ENCODE measurements at places on chromosomes 7 and 10.

DNA sequence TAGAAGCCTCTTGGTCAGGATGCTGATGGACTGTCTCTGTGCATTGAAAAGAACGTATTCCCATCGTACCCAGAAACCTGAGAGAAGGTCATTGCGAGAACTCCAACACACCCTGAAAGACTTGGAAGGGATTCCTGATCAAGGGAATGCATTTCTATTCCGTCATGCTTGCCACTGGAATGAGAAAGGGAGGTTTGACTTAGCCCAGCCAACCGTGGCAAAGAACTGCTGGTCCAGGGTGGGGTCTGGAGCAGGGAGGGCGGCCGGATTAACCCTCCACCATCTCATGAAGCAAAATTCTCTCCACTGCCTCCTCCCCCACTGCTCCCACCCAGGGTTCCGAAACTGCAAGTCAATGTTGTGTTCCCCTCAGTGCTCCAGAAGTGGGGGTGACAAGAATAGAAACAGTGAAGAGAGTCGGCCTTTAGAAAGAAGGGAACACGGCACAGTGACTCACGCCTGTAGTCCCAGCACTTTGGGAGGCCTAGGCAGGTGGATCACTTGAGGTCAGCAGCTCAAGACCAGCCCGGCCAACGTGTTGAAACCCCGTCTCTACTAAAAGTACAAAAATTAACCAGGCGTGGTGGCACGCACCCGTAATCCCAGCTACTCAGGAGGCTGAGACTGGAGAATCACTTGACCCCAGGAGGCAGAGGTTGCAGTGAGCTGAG is 137.5 kb upstream of the MGMT start:
- no peak for DNase-seq

- no peak for DNase-seq
Measured at GRCh38 chr10:5581670-5582566, 57.2 kb downstream of the CALML3 start.

- DNase-seq: no peak
Measured at GRCh38 chr7:156703773-156704482, 63.4 kb downstream of the RNF32 start.

GRCh38 chr7:152355474-152356057 is 80.2 kb downstream of the KMT2C start:
- DNase-seq: no peak

- DNase-seq: peak; percentile 94
Measured at GRCh38 chr7:69598081-69598486, at the start of gene AUTS2. Gene AUTS2, plus strand, starts transcription at chr7:69598475. Its CDS starts 1,179 bp downstream, at chr7:69599654.

GRCh38 chr10:124748953-124749645 is 4.9 kb upstream of the FAM53B start:
- DNase-seq: no peak

GRCh38 chr10:85609509-85609908 is 757.1 kb downstream of the GRID1 start:
- no peak for DNase-seq

GRCh38 chr7:106612432-106612831 is 48.5 kb downstream of the CCDC71L start:
- no peak for DNase-seq

DNA sequence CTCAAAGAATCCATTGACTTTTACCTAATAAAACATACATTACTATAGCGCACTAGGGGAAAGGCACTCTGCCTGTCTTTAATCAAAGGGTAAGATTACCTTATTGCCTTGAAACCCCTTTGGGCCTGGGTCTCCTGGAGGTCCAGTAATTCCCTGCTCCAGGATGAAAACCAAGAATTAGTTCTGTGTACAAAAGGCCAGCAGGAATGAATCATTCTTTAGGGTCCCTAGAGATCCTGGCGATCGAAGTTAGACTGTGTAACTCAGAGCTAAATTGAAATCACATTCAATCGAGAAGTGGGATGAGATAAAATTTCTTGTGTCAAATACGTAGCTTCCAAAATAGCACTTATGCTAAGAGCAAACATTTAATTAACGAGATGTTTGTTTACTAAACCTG is 29.8 kb downstream of the COL28A1 start:
- no peak for DNase-seq

GRCh38 chr7:30309302-30309701 is 24.9 kb downstream of the ZNRF2 start:
- no peak for DNase-seq

DNA sequence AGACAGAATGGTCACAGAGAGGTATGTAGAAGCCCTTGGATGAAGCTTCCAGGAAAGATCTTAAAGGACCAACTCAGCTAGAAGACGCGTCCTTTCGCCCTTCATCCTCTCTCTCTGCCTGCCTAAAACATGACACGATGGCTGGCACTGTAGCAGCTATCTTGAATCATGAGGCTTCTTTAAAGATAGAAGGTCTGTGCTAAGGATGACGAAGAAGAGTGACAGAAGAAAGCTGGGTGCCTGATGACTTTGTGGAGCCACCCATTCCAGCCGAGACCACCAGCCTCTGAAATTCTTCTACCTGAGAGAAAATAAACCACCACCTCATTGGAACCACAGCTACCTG is 25.5 kb downstream of the WDR86 start:
- DNase-seq: no peak

- no peak for DNase-seq
Measured at GRCh38 chr7:91294639-91295220, 30.5 kb downstream of the FZD1 start.

DNA sequence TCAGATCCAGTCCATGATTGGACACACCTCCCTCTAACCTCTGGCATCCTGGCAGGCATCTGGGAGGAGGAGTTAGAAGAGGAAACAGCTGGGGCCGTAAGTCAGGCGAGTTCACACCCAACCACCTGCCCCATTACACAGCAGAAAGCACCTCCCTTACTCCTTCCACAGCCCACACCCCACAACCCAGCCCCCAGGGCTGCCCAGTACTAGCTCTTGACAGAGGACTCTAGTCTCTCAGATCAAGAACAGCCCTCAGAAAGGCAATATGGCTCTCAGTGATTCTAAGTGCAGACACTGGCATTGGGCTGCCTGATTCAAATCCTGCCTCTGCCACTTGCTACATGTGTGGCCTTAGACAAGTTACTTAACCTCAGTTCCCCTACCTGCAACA is 34.1 kb downstream of the KCNMA1 start:
- peak; percentile 15 for DNase-seq

DNA sequence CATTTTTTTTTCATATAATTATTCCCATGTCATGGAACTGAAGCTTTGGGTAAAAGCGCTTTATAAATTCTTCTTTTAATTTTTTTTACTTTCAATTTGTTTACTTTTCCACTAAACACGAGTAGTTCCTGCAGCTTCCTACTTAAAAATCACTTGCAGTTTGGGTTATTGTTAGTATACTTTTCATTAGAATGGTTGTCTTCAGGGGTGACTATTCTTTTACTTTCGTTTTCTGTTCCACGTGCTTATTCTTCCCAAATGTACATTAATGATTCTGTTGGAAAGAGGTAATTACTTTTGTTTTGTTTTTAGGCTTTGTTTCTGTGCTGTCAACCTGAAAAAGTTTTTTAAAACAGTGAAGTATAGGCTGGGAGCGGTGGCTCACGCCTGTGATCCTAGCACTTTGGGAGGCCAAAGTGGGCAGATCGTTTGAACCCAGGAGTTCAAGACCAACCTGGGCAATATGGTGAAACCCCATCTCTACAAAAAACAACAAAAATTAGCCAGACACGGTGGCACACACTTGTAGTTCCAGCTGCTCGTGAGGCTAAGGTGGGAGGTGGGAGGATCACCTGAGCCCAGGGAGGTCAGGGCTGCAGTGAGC is 5.2 kb upstream of the CFAP69 start:
- DNase-seq: no peak

GRCh38 chr7:46459942-46460341 is 538.9 kb upstream of the IGFBP3 start:
- DNase-seq: no peak

DNA sequence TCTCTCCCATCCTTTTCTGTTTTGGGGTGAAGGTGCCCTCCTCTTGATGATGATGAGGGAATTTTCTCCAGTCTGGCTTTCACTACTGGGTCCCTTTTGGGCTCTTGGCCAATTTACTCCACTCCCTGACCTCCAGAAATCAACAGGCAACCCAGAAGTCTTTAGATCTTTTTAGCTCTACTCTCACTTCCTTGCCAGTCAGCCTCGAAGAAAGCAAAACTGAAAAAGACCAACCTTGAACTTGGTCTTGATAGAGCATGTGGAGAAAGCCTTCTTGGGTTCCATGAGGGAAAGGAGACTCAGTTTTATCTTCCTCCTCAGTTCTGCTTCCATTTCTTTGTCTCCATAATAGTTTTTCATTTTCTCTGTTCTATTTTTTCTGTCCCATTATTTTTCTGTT is 91.4 kb upstream of the NPVF start:
- DNase-seq: no peak

GRCh38 chr7:1564603-1565022 is 5.2 kb downstream of the PSMG3 start:
- DNase-seq: no peak

DNA sequence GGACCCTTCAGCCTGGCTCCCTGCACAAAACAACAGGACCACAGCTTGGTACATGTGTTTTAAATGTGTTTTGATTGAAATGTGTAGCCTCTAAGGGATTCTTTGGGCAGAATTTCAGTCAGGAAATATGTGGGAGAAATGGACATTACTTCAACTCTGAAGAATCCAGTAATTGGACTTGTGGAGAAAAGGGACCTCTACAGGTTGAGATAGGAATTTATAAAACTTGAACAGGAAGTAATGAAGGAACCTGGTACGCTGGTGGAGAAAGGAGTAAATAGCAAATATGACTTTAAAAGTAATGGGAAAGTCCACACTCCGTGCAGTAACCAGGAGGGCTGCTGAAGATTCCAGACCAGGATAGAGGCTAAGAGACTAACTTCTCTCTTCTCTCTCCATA is 220.5 kb downstream of the LHFPL3 start:
- no peak for DNase-seq

DNA sequence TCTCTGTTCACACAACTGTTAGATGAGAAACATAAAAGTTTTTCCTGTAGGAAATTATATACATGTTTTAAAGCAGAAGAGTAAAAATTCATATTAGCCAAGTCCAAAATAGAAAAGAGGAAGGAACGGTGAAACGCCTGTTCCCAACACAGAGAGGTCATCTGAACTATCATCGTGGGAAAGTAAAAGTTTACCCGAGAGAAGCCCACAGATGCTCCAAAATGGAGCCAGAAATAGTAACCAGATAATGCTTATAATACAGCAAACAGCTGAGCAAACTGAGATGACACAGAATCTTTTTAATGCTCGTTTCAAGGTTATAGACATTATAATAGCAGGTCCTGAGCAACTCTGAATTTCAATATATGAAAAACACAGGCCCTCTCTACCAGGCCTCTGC is 24.5 kb downstream of the FRMD4A start:
- DNase-seq: no peak

GRCh38 chr7:131346885-131347592 is 19.4 kb downstream of the MKLN1 start:
- no peak for DNase-seq

GRCh38 chr10:4721999-4722753 is 103.8 kb upstream of the AKR1E2 start:
- no peak for DNase-seq

DNA sequence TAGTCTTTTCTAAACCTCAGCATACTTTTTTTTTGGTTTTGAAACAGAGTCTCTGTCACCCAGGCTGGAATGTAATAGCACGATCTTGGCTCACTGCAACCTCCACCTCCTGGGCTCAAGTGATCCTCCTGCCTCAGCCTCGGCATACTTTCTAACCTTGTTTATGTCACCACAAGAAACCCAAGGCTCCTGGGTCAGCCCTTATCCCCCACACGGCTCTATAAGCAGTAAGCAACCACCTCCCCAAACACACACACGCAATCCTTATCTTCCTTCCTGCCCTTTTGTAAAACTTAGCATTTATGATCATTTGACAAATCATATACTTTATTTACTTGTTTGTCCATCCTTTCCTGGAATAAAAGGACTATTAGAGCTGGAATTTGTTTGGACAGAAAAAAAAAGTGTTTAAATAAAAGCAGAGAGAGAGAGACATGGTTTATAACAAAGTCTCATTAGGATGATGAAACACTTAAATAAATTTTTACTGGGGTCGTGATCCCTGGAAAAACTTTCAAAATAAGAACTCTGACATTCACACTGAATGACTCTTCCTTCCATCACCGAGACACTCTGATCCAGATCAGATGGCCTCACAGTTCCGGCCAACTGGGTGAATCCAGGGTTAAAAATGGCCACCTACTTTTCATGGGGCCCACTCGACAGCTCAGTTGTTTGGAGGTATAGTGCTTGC is 72.7 kb upstream of the PIK3CG start:
- no peak for DNase-seq

DNA sequence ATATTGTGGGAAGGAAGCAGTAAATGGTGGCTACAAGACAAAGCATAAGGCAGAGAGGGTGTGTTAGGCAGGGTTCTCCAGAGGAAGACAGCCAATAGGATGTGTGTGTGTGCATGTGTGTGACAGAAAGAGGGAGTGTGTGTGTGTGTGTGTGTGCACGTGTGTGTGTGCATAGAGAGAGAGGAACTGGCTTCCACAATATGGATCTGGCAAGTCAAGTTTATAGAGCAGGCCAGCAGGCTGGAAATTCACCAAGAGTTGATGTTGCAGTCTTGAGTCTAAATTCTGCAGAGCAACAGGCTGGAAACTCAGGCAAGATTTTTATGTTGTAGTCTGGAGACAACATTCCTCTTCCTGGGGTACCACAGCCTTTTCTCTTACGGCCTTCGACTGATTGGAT is 374.0 kb downstream of the TNS3 start:
- DNase-seq: no peak

DNA sequence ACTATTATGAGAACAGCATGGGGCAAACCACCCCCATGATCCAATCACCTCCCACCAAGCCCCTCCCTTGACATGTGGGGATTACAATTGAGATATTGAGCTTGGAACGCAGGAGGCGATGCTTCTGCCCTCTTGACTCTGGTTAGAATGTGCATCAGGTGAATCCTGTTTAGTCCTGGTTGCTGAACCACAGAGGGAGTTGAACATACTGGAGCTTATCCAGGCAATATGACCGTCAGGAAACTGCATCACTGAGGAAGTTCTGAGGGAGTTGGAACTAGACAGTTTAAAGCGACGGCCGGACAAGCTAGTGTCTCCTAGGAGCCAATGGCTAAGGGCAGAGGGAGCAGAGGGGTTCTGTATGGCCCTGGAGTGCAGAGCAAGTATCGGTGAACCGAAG is 31.8 kb upstream of the GARS1 start:
- DNase-seq: no peak

DNA sequence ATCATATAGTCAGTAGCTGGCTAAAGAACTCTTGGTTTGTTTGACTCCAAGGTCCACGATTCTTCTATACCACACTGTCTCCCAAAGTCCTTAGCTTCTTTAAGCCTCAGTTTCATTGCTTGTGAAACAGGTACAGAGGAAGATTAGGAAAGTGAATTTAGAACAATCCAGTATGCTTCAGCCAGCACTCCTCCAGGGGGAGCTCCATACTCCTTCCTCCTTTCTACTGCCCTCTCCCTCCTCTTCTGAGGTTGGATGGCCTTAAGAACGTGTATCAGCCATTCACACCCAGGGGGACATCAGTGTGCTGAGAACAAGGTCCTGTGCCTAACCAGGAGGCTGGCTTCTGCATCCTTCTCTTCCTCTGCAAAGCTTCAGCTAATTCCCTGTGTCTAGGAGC is 54.8 kb upstream of the CALD1 start:
- peak; percentile 37 for DNase-seq
